ENCODE measurements at places on chromosomes 16 and 17.

DNA sequence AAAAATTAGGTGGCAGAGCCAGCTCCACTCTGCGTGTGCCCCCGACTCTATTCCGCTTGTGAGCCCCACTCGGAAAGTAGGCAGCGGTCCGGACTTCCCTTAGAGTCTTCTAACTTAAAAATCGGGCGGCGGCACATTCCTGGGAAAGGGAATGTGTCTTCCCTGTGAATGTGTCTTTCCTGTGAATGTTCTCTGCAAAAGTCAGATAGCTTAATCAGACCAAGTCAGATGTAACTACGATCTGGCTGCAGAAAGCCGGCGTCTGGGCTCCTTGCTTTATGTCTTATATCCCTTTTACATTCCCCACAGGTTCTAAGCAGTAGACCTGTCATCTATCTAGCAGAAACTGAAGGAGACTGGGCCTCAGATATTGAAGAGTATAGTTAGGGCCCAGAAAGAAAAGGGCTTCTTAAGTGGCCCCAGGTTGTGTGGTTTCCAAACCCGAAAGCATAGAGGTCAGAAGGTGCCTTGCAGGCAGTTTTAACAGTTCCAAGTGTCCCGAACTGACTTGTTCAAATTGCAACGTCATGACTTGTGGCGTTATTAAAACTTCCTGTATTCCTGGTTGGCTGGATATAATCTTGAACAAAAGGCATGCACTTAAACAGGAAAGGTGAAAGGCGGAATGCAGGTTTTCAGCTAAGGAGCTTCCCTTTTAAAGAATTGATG is 601 bp downstream of the PHKB start:
- no peak for DNase-seq

GRCh38 chr17:78605429-78605828 is 28.2 kb upstream of the DNAH17 start:
- DNase-seq, result no peak

- no peak for DNase-seq
Observed at GRCh38 chr17:57663326-57664070, 81.6 kb downstream of the CCDC182 start.

DNA sequence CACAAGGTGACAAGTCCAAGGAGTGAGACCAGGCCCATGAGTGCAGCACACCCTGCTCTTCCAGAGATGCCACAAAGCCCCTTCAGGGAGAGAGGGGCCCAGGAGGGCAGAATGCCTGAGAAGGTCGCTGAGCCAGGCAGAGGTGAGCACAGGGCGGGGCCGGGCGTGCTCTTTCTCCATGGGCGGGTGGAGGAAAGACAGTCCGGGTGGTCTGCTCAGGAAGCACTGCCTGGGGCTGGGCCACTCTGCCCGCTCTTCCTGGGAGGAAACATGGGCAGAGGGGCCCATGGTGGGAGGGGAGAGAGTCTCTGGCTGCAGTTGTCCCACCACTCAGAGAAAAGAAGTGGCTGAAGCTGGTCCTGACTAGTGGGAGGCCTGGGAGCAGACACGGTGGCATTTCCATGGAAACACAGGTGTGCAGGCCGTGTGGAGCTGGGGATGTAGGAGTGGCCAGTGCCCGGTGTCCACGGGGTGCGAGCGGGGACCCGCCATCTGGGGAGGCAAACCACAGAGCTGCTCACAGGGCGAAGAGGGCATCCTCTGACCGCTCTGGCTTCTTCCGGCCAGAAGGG is 10.4 kb upstream of the SREBF1 start:
- DNase-seq, result no peak

- DNase-seq, result no peak
Observed at GRCh38 chr17:8880466-8880865, 13.0 kb upstream of the PIK3R6 start.

GRCh38 chr17:67725373-67725791 is 7.6 kb downstream of the NOL11 start:
- no peak for DNase-seq

DNA sequence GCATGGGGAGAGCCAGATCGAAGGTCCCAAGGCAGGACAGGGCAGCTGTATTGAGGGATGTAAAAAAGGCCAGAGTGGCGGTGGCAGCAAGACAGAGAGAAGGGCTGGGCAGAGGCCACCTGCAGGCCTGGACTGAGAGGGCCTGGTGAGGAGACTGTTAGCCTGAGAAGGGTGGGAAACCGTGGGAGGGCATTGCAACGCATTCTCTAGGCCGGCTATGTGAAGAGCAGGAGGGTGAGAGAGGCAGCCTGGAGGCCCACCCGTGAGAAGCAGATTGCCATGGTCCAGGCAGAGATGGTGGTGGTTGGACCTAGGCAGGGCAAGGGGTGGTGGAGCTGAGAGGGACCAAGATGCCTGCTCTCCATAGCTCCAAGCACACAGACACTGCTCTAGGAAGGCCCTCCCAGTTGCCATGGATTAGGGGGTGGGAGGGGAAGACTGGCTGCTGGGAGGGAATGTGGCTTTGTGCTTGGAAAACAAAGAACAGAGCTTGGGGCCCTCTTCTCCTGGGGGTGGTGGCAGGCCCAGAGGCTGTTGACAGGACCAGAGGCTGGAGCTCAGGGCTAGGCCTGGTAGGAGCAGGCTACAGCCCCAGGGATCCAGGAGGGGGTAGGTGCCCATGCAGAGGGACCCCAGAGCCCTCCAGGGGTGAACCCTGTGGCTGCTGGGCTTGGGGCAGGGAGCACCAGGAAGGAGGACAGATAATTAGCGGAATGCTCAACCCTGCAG is 12.4 kb upstream of the TCAP start:
- DNase-seq, result no peak

DNA sequence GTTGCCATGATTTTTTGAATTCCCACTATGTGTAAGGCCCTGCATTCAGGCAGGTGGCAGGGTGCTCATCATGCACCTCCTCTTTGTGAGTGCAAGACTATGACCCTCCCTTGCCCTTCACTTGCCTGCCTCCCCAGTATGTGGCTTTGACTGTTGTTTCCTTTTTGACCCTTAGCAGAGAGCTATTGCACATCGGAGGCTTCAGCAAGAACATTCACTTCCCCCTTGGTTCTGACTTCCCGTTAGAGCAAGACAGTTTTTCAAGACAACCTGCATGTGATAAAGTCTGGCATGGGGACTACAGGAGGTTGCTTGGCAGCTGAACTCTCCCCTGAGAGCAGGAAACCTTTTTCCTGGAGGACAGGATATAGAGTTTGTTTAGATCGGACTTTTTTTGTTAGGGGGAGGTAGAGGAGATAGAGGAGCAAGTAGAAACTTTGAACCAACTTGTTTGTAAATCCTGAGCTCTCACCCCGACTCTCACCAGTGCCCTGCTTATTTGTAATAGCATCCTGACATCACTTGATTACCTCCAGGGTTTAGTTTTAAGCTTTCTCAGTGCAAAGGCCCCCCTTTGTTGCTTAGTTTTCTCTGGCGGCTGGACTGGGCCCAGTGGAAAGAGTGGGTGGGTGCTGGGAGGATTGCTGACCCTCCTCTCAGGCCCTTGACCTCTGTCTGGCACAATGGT is 34.3 kb downstream of the LIMD2 start:
- DNase-seq, result no peak

GRCh38 chr17:78337244-78338109 is 22.4 kb downstream of the SOCS3 start:
- DNase-seq, result no peak

DNA sequence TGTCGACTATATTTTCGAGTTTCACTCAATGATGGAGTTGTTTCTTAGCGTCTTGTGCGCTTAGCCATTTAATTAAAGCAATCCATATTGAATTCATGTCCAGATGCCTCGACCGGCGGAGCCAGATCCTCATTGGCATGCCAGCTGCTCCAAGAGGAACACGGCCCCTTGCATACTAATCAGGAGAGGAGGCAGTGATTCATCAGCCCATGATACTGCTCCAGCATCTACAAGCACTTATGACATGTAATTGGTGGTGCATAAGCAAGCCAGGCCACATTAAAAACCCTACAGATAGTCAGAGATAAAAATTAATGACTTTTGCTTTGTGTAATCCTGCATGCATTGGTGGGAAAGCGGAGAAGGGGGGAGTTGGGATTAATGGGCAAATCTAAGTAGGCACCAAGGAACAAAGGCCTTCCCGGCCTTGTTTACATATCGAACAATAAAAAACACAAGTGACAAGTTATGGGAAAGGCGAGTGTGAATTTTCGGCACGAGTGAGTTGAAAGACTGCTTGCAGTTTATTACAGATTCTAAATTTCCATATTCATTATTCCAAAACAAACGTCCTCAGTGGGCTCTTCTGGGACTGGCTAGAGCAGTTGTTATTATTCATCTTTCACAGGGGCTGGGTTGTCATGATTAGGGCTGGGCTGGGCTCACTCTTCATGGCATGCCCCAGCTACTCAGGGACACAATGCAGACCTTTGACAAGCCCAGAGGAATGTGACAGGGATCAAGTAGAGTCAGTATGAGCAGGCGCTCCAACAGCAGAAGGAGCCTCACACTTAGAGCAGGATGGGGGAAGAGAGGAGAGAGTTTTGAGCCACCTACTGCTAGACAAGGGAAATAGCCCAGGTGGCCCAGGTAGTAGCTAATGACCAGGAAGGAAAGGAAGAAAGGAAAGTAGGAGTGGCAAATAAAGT is 281.7 kb upstream of the ZFHX3 start:
- DNase-seq, result no peak

GRCh38 chr16:24049113-24049512 is 207.0 kb upstream of the CACNG3 start:
- DNase-seq, result no peak

- no peak for DNase-seq
Observed at GRCh38 chr16:21950782-21951521, 2.2 kb upstream of the UQCRC2 start.

Measured in effector memory CD4-positive, alpha-beta T cell (primary cell).